Activated T-helper 1 cell treated with anti-CD3 and anti-CD28 coated beads, Interleukin-2, amount 50 U/mL, for 16 hours (primary cell): ENCODE measurements at places on chromosomes 11 and 22.

DNA sequence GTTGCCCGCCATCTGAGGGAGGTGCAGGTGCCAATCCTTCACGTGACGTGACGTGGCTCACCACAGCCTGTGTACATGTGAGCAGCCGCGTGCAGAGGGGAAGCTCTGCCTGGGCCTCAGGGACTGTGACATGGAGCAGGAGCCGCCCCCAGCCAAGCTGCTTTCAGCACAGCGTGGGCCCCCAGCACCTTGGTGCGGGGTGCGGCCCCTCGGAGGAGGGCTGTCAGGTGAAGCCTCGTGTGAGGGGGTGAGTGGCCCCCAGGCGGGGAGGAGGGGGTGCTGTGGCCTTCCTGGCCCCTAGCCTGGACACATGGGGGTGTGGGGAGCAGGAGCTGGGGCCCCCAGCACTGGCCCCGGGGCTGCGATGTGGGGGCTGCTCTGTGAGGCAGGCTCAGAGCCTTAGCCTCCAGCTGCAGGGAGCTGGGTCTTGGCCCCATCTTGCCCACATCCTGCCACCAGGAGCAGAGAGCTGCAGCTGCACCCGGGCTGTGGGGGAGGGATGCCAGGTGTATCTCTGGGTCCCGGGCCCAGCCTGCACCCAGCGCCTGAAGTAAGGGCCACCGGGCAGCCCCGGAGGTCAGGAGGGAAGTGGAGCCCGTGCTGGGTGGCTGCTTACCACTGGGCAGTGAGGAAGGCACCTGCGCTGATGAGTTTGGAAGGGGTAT is at the start of gene ADORA2A:
ADORA2A (plus strand) TSS at position 100 of the 665 bp plus-strand sequence. CDS start 5,806 bp downstream, outside the sequence.
- peak; percentile 67 for DNase-seq

- no peak for DNase-seq
These were observed 996.7 kb upstream of the CHORDC1 start for GRCh38 chr11:91219535-91219934.

GRCh38 chr11:105244160-105244825 is 104.7 kb upstream of the CARD18 start:
- no peak for DNase-seq

DNA sequence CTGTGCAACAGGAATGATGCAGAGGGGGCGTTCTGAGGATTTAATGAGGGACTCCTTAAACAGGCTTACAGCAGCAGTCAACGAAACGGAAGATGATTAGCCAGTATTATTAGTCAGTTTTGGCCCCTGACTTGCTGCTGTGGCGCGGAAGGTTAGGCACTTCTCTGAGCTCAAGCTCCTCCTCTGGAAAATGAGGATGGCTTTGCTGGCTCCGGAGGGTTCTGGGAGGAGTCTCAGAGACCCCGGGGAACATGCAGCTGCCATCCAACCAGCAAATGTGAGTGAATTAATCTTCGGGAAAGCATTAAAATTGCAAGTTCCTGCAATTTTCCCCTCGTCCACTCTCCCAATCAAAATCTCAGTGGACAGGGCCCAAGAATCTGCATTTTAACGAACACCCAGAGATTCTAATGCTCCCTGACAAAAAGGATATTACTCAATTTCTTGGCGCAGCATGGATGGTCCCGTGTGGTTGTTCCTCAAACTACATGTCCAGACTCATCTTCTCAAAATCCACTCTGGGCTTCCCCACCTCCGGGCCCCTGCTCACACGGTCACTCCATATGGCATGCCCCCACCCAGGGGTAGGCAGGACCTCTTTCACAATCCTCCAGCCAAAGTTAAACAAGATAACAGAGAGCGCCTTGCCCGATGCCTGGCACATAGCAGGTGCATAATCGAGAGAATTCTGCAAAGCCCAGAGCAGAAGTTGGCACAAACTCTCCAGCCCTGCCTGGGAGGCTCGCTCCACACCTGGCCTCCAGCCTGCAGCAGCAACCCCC is 6.4 kb downstream of the ELFN2 start:
- no peak for DNase-seq

GRCh38 chr11:130653838-130654636 is 205.6 kb downstream of the ADAMTS15 start:
- no peak for DNase-seq

- DNase-seq = no peak
These were observed 102.6 kb downstream of the ALX4 start for GRCh38 chr11:44207292-44207691.

- no peak for DNase-seq
These were observed 133.7 kb upstream of the HSD17B12 start for GRCh38 chr11:43546561-43547429.

DNA sequence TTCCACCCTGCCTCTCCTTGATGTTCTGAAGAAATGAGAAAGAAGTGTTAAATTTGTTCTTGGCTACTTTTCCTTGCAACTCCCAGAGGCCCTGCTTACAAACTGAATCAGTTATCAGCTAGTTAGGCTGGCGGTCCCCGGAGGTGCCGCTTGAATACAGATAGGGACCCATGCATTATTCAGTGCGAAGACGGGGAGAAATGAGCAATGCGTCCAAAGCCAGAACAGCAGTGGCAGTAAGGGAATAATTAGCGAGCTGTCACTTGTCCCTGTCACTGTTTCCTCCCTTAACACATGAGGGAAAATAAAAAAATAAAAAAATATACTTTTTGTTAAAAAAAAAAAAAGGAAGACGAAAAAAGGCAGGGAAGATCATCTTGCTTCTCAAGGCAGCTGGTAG is 528.1 kb downstream of the MN1 start:
- no peak for DNase-seq

DNA sequence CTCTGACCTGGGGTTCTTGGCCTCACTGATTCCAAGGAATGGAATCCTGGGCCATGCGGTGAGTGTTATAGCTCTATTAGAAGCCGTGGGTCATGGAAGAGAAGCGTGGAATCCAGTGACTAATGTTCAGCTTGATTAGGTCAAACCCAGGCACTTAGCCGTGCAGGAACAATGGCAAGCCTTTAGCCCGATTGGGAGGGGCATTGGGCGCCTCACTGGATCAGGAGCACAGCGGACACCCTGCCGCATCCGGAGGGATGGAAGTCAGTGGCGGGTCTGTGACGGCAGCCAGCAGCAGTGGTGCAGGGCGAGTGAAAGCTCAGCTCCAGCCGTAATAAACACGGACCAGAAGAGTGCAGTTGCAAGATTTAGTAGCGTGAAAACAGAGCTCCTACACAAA is 20.5 kb upstream of the SLC17A6 start:
- no peak for DNase-seq

DNA sequence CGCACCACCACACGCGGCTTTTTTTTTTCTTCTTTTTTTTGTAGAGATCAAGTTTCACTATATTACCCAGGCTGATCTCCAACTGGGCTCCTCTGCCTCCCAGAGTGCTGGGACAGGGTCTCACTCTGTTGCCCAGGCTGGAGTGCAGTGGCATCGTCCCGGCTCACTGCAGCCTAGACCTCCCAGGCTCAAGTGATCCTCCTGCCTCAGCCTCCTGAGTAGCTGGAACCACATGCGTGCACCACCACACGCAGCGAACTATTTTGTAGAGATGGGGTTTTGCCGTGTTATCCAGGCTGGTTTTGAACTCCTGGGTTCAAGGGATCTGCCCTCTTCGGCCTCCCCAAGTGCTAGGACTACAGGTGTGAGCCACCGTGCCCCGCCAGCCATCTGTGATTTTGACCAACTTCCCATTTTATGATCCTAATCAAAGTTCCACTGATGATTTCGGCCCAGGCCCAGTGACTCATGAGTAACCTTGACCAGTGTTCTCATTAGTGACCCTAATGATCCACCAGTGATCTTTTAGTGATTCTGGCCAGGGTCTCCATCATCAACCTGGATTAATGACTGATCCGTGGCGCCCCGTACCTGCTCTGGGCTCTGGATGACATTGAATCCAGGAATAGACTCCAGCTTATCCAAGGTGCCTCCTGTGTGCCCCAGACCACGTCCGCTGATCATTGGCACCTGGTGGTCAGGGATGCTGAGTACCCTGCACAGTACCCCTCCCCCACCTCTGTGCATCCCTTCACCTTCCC is 1.7 kb downstream of the TYMP start:
- no peak for DNase-seq

DNA sequence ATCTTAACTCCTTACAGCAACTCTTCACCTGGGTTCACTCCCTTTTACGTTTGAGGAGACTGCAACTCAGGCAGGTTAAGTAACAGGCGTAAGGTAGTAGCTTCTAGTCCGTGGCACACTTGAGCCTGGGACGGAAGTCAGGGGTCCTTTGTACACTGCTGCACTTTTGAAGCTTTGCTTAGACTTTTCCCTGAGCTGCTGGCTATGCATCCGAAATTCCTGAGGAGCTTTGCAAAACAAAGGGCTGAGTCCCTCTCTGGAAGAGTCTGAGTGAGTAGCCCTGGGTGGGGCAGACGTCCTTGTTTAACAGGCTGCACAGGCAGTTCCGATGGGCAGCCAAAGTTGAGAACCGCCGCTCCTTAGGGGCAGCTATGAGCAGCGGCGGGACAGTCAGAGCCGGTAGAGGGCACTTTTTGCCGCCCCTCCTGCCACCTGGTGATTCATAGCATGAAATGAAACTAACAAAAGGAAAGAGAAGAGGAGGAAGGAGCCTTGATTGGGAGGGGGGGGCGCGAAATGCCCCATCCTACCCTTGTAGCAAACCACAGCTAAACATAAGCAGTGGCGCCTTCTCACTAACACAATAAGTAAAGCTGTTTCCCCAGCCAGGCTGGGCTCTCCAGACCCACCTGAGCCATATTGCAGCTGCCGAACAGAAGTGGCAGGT is 1.4 kb downstream of the TMEM109 start:
- DNase-seq = peak; percentile 53

- peak; percentile 66 for DNase-seq
These were observed 54.1 kb downstream of the WNT11 start for GRCh38 chr11:76152086-76152681.

GRCh38 chr22:45292731-45293442 is 8.1 kb downstream of the UPK3A start:
- DNase-seq = no peak

DNA sequence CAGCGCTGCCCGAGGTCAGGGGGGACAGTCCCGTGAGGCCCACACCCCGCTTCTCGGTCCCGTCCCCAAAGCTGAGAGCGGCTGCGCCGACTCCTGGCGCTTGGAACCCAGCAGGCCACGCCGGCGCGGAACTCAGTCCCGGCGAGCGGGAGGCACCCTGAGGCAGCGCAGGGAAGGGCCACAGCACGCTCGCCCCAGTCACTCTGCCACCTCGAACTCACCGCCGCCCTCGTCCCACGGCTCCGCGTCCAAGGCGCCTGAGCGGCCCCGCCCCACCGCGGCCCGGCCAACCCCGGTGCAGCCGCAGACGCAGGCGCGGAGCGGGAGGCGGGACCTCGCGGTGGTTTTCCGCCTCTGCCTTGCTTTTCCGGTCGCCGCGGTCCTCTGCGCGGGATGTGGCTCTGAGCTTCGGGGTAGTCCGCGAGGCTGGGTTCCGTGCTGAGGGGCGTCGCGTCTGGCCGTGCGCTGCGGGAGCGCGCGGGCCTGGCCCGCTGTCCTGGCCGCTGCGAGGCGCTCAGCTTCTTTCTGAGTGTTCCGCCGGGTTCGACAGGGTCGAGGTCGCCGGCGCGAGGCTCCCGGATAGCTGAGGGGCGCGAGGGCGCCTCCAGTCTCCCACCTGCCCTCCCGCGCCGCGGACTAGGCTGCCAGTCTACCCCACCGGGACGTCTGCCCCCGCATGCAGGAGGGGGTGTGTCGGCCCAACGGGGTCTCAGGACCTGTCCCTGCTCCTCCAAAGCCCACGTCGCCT is at the start of gene CDPF1:
CDPF1 (minus strand) TSS at position 259 of the 748 bp plus-strand sequence. CDS start 2,009 bp downstream, outside the sequence.
- peak; percentile 83 for DNase-seq
